ENCODE measurements at places on chromosomes 1 and 21.

DNA sequence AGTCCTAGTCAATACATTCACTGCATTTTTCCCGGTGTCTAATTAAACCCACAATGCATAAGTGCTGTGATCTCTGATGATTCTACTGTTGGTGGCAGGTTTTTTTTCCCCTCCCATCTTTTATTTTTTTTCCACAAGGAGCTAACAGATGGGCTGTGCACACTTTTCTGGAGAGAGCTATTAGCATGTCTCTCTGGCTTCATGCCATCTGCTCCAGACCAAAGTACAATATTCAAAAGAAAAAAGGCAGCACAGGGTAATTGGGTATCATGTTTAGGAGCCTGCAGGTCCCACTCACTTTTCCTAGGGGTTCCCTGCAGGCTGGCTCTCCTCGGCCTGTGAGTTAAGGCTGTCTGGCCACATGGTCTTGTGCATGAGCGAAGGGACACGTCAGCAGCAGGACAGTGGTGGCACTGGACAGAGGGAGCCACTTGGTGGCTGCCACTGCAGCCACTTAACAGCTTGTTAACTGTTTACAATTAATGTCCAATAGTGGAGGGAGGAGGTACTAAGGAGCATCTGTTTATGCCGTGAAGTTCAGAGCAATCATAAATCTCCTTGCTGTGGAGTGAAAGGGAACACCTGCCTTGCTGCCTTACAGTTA, 53.5 kb upstream of the C8B start:
- no peak for DNase-seq

DNA sequence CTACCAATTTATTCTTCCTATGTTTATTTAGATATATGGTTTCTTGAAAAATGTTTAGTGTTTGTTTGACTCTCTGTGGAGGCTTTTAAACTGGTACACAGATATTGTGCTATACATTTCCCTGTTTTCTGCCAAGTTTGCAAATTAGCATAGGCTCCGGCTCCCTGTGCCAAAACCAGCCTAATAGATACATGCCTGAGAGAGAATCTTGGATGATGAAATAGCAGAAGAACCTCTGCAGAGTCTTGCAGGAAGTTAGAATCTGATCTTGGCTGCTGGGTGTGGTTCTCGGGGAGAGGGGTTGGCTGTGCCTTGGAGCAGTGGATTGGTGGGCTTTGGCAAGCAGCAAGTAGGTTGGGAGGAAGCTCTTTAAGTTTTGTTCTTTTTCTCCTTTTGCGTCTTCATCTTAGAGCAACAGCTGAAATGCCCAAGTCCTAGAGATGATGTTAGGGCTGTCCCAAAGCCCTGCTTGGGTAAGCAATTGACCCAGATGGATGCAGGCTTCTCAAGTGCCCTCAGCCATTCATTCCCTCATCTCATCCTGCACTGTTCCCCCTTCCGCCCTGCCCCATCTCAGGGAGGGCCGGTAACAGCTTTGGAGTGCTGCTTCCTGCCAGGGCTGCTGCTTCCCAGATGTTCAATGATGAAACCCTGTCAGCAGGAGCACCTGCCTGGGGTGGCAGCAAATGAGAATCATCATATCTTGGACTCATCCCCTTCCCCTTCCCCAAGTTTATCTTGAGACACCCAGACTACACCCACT, 9.3 kb downstream of the PLA2G2A start:
- DNase-seq: no peak

- peak; percentile 32 for DNase-seq
These were observed 1.6 kb downstream of the KDM1A start for GRCh38 chr1:23020706-23021405.

GRCh38 chr1:167499664-167500101, 18.6 kb downstream of the CD247 start:
- DNase-seq: no peak

DNA sequence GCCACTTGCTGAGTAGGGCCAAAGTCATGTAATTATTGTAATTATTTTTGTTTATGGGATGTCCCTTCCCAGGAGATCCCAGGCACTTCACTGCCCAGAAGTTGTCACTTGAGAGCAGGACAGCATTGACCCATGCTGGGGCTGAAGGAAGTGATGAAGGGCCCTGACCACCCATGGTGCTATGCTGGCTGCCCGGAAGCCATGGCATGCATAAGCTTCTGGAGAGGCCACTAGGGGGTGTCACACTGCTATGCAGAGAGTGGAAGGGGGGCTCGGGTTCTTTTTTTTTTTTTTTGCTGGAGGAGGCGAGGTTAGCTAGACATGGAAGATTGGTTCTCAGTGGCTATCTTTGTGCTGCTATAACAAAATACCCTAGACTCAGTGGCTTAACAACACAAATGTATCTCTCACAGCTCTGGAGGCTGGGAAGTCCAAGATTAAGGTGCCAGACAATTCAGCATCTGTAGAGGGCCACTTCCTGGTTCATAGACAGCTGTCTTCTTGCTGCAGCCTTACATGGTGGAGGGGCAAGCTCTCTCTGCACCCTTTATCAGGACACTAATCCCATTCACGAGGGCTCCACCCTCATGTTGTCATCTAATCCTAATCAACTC, 84.9 kb downstream of the CNIH3 start:
- DNase-seq: peak; percentile 14

DNA sequence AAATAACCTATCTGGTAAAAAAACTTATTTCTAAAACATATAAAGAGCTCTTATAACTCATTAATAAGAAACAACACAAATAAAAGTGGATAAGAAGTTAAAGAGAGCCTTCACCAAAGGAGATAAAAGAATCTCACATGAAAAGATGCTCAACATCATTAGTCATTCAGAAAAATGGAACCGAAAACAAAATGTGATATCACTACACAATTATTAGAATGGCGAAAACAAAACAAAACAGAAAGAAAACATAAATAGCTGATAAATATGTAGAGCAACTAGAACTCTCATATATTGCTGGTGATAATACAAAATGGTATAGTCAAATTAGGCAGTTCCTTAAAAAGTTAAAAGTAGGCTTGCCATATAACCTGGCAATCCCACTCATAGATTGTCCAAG, 1109.3 kb downstream of the PLA2G4A start:
- no peak for DNase-seq

GRCh38 chr1:118304722-118305359, 119.8 kb upstream of the SPAG17 start:
- no peak for DNase-seq

GRCh38 chr1:180153032-180153431, 1.6 kb upstream of the QSOX1 start:
- no peak for DNase-seq

GRCh38 chr1:104028416-104029035, 278.8 kb downstream of the AMY1C start:
- DNase-seq: no peak

DNA sequence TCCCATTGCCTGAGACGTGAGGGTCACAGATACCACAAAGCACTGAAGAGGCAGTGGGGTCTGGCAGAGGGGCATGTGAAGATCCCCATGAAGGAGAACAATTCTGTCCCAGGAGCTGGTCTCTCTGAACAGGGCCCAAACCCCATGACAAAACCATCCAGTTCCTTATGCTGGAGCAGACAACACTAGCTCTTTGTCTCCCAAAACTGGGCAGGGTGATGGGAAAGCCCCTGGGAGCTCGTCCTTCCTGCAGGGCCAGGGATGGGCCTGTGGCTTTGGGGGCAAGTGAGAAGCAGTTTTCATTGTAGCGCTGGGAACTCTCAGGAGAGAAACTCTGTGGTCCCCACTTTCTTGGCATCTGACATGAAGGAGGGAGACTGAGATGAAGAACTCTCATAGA, 8.8 kb downstream of the ETV3L start:
- no peak for DNase-seq

- no peak for DNase-seq
These were observed 1.2 kb downstream of the EFNA1 start for GRCh38 chr1:155128755-155129473.

- no peak for DNase-seq
These were observed 147.5 kb downstream of the ROR1 start for GRCh38 chr1:63921359-63921758.

- DNase-seq: no peak
These were observed 15.9 kb downstream of the PEA15 start for GRCh38 chr1:160221089-160221488.

DNA sequence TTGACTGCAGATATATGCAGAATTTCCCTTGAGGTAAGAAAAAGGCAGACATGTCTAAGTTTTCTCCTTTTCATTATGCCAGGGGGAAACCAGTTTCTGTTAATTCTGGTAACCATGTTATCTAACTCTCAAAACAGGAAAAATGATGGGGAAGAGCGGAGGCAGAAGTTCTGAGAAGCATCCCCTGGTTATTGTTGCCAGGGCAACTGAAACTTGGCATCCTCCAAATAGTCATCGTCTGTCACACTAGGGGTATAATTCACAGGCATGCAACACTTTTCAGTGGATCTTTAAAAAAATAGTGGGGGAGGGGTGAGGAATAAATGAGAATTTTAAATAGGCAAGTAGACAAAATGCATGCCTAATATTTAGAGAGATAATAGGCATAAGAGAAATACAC, 715.3 kb upstream of the CXADR start:
- DNase-seq: no peak

- DNase-seq: no peak
These were observed 22.0 kb downstream of the SLC44A5 start for GRCh38 chr1:75588779-75589475.

DNA sequence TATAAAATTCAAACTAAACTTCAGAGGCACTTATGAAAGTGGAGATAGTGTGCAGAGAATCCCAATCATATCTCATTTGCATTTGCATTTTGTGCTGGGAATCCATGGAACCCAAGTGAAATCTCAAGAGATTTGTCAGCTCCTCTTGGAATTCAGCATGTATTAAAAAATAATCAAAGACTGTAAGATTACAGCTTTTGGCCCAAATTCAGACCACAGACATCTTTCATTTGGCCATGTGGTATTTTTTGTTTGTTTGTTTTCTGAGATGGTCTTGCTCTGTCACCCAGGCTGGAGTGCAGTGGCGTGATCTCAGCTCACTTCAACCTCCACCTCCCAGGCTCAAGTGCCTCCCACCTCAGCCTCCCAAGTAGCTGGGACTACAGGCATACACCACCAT, 3.8 kb upstream of the CACYBP start:
- DNase-seq: no peak

- DNase-seq: peak; percentile 48
These were observed 11.6 kb upstream of the S100A7A start for GRCh38 chr1:153404768-153405167.

DNA sequence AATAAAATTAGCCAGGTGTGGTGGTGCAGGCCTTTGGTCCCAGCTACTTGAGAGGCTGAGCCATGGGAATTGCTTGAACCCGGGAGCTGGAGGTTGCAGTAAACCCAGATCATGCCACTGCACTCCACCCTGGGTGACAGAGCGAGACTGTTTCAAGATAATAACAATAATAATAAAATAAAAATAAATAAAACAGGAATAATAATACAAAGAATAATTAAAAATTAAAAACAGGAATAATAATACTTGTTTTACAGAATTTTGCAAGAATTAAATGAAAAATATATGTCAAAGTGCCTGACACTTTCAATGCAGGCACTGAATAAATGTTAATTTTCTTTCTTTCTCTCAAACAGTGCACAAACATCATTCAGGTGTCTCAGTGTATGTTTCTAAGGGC, 26.5 kb upstream of the CTH start:
- no peak for DNase-seq

DNA sequence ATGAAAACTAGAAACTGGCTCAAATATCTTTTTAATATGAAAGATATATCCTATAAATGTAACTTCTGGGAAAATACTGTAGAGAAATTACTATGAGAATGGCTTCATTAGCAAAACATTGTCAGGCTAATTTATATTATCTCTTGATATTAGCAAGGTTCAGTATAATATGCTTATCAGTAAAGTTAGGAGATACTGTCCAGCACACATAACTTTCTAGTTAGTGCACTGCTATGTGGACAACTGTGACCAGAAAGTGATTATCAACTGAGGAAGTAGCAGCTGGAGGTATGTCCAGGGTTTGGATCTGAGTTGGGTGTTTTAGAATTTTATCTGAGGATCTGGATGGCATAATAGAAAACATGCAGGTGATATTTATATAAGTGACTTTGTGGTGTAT, 7.5 kb downstream of the LRRC8C start:
- DNase-seq: no peak

- peak; percentile 17 for DNase-seq
These were observed 74.1 kb upstream of the IRF2BP2 start for GRCh38 chr1:234683861-234684632.

DNA sequence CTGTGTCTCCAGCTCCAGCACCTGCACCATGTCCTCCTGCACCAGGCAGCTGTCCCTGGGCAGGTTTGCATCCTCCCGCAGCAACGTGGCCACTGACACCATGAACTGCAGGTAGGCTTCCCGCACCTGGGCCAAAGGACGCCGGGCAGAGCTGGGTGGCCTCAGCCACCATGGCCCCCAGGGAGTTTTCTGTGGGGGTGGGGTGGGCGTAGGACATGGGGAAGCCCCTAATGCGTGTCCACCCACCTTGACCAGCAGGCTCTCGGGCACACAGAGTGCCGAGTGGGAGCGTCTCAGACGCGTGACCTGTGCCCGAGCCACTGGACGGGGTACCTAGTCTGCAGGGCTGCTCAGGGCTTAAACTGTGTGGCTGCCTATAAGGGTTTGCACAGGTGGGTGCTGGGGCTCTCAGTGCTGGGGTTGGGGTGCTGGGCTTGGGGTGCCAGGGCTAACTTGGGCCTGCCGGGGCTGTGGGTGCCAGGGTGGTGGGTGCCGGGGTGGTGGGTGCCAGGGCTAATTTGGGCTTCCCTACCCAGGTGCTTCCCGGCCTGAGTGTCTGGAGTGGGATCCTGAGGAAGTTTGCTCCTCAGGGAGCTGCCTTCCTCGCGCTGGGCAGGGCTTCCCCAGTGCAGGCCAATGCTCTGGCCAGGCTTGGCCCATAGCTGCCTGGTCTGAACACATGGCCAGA, 17.7 kb downstream of the PRXL2B start:
- DNase-seq: no peak

GRCh38 chr1:246072456-246072955, 434.6 kb downstream of the SMYD3 start:
- DNase-seq: no peak

DNA sequence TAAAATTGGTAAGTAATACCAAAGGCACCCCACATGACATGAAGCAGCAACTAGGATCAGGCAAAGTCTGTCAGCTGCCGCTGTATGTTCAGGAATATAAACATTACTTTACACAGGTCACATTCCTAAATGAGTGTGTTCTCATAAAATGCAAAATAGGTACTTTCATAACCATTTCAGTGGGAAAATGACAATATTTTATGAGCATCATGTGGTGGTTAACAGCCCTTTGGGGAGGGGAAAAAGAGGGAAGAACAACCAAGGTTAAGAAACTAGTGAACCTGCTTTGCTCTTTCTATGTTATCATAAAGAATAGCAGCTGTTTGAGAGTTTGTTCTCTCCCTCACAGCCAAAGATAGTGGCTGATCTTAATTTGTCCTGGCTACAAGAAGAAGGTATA, 105.4 kb upstream of the LBR start:
- DNase-seq: no peak

- no peak for DNase-seq
These were observed 1009.0 kb downstream of the PLA2G4A start for GRCh38 chr1:187837787-187838186.

- DNase-seq: no peak
These were observed 61.2 kb downstream of the KCNN3 start for GRCh38 chr1:154808909-154809262.

- DNase-seq: no peak
These were observed 81.9 kb upstream of the C1orf174 start for GRCh38 chr1:3981746-3982505.
